Stimulated activated CD8-positive, alpha-beta memory T cell treated with anti-CD3 and anti-CD28 coated beads, Interleukin-7, amount 100 ng/mL, for 48 hours (primary cell): ENCODE measurements at places on chromosomes 12 and 14.

DNA sequence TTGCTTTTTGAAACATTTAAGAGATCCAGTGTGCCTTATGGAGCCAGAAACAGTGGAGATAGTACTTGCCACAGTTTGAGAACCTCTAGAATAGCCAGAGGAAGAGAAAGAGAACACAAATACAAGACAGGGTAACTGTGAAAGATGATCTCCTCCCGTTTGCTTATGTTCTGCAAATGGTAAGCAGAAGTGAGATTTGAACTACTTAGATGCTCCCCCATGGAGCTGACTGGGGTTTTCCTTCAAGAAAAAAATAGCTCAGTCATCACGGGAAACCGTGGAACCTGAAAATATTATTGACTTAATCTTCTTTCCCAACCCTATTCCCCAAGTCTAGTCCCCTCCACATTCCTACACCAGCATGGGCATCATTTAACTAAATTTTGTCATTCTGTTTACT, 87.1 kb downstream of the KIF21A start:
- no peak for DNase-seq

- no peak for DNase-seq
These were observed 480.4 kb downstream of the DIO2 start for GRCh38 chr14:79730953-79731352.

GRCh38 chr12:6608592-6609281, 1.6 kb upstream of the CHD4 start:
- DNase-seq, result no peak

DNA sequence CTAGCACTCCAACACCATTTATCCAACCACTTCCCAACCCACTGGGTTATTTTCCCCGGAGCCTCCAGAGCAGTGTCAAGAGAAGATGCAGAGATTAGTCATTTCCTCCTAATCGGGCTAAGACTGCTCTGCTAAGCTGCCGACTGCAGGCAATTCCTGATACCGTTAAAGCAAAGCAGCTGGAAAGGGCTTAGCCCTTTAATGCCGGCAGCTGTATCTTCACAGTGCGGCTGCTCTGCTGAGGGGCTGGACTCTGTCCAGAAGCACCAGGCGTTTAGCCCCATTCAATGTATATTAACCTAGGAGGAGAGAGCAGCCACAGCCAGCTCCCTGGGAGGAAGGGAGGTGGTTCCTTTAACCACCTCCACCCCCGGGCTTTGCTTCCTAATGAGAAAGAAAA, 11.1 kb downstream of the AQP6 start:
- no peak for DNase-seq

GRCh38 chr14:34376649-34377267, 85.3 kb downstream of the SPTSSA start:
- DNase-seq, result no peak

DNA sequence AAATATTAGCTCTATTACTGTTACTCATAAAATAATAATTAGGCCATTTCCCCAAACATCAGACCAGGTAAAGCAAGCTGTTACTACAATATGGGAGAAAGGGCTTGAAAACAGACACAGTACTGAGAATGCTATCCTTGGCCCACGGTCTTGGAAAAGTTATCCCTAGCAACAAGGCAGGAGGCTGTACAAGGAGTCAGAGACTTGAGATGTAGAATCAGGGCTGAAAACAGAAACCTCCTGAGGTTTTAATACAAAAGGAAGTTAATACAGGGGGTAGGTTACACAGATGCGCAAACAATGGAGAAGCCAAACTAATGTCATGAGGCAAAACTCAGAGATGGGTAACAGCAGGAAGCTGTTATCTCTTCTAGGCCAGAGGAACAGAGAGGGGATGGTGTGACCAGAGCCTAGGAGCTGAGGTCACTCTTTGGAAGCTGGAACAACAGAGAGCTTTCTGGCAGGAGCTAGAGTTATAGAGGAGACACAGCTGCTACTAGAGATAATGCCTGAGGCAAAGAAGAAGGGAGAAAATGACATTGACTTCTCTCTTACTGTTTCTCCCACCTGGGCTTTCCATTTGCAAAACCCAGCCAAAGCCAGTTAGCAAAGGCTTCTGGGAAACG, 248.8 kb downstream of the SUDS3 start:
- DNase-seq, result no peak

- DNase-seq, result no peak
These were observed 42.7 kb upstream of the EAPP start for GRCh38 chr14:34582117-34582680.

DNA sequence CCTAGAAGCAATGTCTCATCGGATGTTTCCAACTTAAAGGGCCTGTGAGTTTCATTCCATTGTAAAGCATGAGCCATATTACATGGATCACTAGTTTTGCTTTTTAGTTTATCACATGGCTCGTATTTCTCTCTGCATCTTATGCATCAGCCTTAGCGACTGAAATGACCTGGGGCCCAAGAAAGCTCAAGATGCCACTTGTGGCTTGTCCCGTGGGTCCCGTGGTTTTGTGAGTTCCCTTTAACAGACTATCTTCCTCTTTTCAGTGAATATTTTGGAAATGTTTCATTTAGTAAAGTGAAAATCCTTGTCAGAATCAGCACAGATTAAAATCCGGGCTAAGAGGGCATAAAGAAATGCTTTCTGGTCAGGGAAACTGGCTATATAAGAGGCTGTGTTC, 86.2 kb upstream of the PPM1H start:
- no peak for DNase-seq

DNA sequence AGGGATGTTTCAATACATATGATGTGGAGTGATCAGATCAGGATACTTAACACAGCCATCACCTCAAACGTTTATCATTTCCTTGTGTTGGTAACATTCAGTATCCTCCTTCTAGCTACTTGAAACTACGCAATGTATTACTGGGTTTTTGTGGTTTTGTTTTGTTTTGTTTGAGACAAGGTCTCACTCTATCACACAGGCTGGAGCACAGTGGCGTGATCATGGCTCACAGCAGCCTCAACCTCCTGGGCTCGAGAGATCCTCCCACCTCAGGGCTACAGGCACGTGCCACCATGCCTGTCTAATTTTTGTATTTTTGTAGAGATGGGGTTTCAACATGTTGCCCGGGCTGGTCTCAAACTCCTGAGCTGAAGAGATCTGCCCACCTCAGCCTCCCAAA, 70.2 kb upstream of the BCL11B start:
- DNase-seq, result no peak

GRCh38 chr14:58635091-58635830, 2.5 kb upstream of the DACT1 start:
- DNase-seq, result no peak

- DNase-seq, result no peak
These were observed 66.9 kb downstream of the HMGA2 start for GRCh38 chr12:65891219-65891618.

- no peak for DNase-seq
These were observed 100.6 kb downstream of the HEATR5A start for GRCh38 chr14:31319701-31320100.

DNA sequence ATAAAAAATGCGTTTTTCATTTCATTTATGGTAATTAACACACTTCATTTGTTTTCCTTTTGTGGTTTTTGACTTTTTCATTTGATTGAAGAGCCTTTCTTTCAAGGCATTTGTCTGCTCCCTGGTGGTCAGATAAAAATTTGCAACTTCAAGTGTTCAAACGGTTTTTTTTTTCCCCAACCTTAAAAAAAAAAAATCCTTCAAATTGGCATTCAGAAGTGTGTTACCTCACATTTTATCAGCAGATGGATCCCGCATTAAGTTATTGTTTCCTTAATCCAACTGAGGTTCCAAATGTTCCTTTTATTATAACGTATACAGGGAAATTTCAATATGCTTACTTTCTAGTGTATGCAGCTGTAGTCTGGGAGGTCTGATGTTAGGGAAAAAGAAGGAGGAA, 47.2 kb downstream of the MYF5 start:
- DNase-seq, result no peak

DNA sequence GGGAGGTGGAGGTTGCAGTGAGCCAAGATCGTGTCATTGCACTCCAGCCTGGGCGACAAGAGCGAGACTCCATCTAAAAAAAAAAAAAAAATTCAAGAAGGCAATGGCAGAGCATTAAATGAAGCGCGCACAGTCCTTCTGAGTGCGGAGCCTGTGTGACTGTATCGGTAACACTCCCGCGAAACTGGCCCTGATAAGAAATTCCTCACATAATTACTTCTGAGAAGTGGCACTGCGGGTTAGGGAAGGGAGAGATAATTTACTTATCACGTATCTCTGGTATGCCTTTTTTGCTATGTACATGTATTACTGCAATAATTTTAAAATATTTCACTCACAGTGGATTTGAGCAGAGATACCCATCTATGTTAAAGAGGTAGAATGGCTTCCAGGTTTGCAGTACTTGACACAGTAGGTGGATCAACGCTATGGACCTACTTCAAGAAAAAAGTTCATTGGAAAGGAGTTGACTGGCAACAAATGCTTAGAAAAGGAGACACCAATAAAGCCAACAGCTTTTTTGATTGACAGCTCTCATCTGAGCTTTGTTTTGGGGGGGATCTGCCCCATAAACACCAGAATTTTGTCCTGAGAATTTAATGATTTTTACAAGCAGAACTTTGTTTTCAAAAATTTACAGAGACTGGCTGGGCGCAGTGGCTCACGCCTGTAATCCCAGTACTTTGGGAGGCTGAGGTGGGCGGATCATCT, 29.2 kb upstream of the SPTLC2 start:
- DNase-seq, result no peak

DNA sequence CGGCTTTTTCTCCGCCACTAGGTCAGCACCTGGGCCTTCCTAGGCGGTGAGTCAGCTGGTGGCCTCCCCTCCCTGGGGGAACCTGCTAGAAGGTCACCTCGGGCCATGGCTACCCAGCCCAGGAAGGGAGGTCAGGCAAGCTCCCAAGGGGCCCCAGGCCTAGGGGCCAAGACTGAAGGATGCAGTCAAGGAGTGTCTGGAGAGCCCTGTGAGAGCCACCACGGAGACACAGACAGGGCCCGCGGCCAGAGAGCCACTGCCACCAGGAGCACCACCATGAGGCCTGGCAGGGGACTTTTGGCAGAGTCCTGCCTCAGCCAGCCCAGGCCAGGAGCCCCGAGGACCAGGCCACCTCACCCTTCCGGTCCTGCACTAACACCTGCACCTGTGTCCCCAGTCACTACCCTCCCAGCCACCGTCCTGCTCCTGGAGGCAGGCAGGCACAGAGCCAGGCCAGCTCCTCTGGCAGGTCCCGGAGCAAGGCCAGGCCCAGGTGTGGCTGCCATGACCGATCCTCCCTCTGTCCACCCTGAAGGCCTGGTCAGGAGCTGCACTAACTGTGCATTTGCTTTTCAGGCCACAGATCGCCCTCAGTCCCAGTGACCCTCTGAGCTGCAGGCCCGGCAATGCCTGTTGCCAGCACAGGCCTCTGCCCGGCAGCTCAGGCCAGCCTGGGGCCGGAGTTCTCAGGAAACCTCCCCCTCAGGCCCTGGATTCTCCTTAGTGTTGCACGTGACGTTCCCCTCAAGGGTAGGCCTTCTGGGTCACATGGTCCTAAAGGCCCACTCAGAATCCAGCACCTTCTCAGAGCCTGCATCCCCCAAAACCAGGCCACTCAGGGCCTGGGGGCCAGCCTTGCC, 6.9 kb downstream of the PHETA1 start:
- DNase-seq, result no peak

GRCh38 chr14:39241637-39242036, 7.9 kb downstream of the MIA2 start:
- no peak for DNase-seq

- DNase-seq, result no peak
These were observed 280.6 kb upstream of the CLEC14A start for GRCh38 chr14:38536376-38537038.

- DNase-seq, result no peak
These were observed 235.2 kb downstream of the CACNA1C start for GRCh38 chr12:2288001-2288400.

- DNase-seq, result no peak
These were observed 93.5 kb upstream of the FOXG1 start for GRCh38 chr14:28673056-28673455.

DNA sequence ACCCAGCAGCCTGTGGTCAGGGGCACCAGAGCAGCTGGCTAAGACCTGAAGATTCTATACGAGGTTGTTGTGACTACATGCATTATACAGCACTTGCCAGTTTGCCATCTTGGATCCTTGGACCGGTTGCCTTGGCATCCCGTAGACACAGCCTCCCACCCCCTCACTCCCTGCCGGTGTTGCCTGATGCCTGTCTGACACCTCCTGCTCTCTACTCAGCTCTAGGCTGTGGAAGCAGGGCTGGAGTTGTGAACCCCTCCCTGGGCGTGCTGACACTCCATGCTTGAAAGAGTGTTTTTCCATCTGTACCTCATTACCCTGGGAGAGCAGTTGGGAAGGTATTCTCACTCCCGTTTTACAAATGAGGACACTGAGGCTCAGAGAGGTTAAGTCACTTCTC, 2.5 kb downstream of the CHGA start:
- no peak for DNase-seq

DNA sequence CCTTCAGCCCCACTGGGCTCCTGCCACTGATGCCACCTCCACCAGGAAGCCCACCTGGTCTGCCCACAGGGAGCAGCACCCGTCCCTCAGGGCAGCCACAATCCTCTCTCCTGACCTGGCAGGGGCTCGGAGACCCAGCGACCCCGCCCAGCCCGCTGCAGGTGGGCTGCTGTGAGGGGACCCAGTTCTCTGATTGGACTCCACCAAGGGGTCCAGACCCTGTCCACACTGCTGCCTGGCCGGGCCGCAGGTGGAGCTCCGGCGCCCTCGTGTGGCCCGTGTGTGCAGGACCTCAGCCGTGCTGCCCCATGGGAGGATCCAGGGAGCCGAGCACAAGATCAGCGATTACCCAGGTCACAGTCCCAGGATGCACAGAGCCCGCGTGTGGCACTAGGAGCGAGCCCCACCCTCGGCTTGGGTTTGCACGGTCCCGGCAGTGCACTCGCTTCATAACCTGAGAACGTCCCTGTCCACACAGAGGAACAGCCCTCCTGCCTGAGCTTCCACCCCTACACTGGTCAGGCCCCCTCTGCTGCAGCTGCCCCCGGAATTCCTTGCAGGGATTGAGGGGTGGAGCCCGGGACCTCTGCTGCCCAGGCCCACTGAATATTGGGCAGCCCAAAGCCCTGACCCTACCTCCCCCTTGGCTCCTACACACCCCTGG, 35.4 kb upstream of the TMEM179 start:
- DNase-seq, result no peak

GRCh38 chr12:4809013-4809448, 88.8 kb downstream of the GALNT8 start:
- no peak for DNase-seq
